CD14-positive monocyte (primary cell): ENCODE measurements at places on chromosomes 5 and 9. TPM values are rescaled to one million over a fixed set of nuclear protein-coding genes. Genes with fewer than 3 reads are reported as not detected.

The CER1 gene
- polyA plus RNA-seq = not detected

The SPATA31E1 gene
- not detected for polyA plus RNA-seq

The ARHGEF37 gene
- polyA plus RNA-seq = not detected

The KLHL3 gene
- not detected for polyA plus RNA-seq

The ISOC1 gene
- polyA plus RNA-seq = 19.4 TPM

The SAXO1 gene
- not detected for polyA plus RNA-seq

The IFNA16 gene
- not detected for polyA plus RNA-seq

The MXD3 gene
- polyA plus RNA-seq = 61.9 and 90.3 TPM in 2 replicates

The PLK2 gene
- polyA plus RNA-seq = 3.4 TPM

The PHF24 gene
- polyA plus RNA-seq = not detected in 2 replicates

The TSSK1B gene
- not detected for polyA plus RNA-seq

The ADAMTSL1 gene
- polyA plus RNA-seq = not detected

The ASTN2 gene
- polyA plus RNA-seq = not detected

The CDKN2A gene
- 1.6 TPM in 2 replicates for polyA plus RNA-seq
